ENCODE measurements at places on chromosomes 2 and 18. TPM values are rescaled to one million over a fixed set of nuclear protein-coding genes. Genes with fewer than 3 reads are reported as not detected.

CCNYL1 gene
- 3.1 TPM for total RNA-seq

MPP4 gene
- total RNA-seq = not detected

PSMD1 gene
- total RNA-seq = 56.8 TPM

GRCh38 chr18:58590839-58591238 is 38.1 kb downstream of the ALPK2 start:
- DNase-seq = no peak

GRCh38 chr2:204886713-204887112 is 341.4 kb downstream of the PARD3B start:
- DNase-seq = no peak

- DNase-seq = no peak
Observed at GRCh38 chr18:7221424-7222155, 9.3 kb upstream of the LRRC30 start.

GRCh38 chr2:120451334-120451733 is 105.4 kb downstream of the INHBB start:
- DNase-seq = no peak

DNA sequence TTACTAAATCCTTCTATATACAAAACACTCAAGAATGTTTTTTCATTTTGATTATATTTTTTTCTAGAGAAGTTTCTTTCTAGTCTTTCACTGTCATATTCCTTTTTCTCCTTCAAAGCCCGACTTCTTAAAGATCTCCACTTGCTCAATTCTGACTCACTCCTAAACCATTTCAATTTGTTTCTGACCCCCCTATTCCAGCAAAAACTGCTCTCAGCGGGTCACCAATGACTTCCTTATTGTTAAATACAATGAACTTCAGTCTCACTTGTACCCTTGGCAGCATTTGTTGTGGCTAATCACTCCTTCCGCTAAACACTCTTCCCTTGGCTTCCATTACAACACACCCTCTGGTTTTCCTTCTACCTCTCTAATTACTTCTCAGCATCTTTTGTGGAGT is 111.1 kb upstream of the RBBP8 start:
- no peak for DNase-seq

DNA sequence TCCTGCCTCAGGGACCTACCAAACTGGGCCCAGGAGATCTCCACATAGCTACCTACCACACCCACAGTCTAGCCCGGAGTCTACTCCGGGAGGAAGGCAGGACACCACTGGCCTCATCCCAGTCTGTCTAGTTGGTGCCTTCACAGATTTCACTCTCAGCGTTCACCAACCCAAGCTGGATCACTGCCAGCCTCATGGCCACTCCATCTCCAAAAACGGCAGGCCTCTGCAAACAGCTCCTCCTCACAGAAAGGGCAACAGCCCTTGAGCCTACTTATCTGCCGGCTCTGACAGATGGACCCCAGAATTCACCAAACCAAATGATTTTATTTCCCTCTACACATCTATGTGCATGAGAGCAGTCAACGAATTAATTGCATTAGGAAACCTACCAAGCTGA is 61.3 kb downstream of the NCKAP5 start:
- no peak for DNase-seq

DNA sequence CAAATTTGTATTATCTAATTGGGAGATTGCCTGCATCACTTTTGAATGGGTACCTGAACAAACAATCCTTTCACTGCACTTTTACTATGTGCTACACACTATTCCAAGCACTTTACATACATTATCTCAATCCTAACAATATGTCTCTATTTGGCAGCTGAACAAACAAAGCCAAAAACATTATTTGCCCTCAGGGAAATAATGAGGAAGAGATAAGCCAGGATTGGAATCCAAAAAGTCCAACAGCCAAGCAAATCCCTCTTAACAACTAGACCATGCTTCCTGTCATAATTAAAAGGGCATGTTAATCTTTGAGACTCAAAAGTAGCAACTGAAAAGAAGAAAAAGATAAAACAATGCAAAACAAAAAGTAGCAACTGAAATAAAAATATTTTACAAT is 32.1 kb downstream of the RPRD1A start:
- no peak for DNase-seq

DNA sequence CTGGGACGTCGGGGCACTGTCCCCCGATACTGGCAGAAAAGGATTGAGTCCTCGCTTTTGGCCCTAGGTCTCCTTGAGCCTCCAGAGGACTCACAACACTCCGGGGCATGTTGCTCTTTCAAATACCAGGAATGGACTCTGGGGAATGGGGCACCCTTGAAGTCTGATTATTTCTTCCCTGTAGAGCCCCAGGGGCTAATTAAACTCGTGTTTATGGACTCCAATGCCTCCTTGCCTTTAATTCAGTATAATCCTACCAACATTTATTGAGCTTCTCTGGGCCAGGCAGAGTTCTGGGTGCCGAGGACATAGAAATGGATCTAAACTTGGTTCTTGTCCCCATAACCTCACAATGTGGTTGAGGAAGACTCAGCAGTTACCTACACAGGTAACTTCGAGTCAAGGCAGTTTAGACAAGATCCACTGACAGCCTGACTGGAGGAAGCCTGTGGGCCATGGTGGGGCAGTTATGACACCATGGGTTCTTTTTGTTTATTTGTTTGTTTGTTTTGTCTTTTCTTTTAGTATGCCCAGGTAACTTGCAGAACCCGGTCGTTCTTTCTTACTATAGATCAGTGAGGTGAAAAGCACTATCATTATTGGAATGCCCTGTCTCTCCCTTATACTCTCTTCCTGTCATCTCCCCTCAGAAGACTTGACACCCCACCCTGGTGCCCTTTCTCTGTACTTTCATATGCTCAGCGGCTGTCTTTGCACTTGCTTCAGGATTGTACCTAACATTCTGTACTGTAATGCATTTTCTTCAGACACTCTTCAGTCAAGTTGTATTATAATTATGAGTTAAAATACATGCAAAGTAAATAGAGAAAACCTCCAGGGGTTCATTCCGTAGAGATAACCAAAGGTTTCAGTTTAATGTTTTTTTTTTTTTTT is 3.2 kb downstream of the CFLAR start:
- no peak for DNase-seq

DNA sequence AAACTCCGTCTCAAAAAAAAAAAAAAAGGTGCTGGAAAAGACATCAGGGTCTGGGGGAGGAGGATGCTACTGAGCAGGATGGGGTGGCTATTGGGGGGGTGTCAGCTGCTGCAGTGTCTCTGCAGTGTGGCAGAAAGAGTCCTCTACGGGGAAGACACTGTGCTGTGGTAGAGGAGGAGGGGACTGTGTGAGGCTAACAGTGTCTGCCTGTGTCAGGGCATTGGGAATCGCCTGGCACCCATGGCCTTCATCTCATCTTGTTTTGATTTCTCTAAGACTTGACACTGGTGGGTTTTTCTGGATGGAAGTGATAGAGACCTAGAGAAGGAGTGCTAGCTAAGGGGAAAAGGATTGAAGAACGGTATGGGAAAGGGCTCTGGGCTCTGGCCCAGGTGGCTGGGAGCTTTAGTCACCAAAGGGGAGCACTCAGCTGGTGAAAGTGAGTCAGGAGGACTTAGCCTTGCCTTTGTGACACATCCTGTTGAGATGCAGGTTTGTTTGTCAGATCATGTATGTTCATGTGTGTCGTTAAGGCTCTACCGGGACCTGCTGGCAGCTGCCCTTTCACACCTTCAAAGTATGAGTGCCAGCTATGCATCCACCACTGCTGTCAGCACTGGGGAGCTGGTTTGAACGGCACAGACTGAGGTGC is 58.0 kb downstream of the FARP2 start:
- DNase-seq = no peak

DNA sequence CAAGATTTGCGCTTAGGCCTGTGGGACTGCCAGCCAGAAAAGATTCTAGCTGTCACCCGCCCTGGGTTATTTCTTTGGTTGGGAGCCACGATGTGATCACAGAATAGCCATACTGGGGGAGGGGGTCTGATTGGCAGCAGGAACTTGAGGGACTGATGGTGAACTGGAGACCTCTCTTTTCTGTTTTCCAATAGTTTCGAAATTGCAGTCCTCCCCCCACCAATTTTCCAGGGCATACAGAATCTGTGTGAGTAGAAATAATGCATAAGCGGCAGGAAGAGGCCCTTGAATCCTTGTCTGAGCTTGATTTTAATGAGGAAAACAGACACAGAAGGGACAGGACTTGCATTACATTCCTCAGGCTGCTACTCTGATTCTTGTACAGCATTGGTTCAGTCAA is 2.2 kb upstream of the POLR2D start:
- DNase-seq = no peak

GRCh38 chr2:94879982-94880377 is 8.8 kb downstream of the TEKT4 start:
- DNase-seq = no peak

DNA sequence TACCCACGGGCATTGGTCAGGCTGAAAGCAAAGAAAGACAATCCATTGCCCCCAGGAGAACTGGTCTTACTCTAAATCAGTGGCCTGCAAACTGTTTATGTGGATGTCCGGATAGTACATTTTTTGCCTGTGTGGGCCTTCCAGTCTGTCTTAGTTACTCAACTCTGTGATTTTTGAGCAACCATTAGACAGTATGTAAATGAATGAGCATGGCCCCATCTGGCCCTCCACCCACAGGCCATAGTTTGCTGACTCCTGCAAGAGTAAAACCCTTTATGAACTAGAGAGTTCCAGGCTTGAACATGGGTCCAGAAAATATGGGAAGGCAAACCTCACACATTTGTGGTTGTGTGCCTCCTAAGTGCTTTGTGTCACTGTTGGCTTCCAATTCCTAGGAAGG is 55.7 kb upstream of the CYP1B1 start:
- DNase-seq = no peak

DNA sequence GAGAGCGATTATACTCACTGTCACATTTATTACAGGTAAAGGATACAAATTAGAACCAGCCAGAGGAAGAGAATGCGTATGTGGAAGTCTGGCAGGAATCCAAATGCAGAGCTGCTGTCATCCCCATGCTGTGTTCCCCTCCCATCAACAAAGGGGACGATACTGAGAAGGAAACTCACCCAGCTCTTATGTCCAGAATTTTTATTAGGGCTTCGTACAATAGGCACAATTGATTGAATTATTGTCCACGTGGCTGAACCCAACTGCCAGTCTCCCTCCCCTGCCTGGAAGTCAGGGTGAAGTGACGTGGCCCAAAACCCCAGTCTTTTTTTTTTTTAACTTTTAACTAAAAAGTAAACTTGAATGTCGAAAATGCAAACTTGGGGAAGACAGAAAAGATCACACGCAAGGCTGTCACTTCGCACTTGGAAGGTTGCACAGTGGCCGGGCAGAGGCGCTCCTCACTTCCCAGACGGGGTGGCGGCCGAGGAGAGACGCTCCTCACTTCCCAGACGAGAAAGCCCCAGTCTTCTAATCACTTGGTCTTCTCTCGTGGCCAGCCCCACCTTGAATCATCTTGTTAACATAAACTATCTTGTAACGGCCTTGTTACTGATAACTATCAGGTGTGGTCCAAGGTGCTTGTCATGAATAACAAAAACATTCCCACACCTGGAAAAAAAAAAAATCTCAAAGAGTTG is 40.0 kb upstream of the ITSN2 start:
- DNase-seq = peak; percentile 21

GRCh38 chr2:96816127-96816835 is at the start of gene CNNM3:
CNNM3 (plus strand) TSS chr2:96816268; CDS start chr2:96816278, 10 bp downstream.
- peak; percentile 97 for DNase-seq

GRCh38 chr2:188403676-188404075 is 112.0 kb downstream of the GULP1 start:
- DNase-seq = no peak

- DNase-seq = no peak
Observed at GRCh38 chr2:100286318-100286717, 36.0 kb downstream of the LONRF2 start.
